NCI-H510A (cell line): ENCODE measurements at places on chromosomes 2 and 18.

DNA sequence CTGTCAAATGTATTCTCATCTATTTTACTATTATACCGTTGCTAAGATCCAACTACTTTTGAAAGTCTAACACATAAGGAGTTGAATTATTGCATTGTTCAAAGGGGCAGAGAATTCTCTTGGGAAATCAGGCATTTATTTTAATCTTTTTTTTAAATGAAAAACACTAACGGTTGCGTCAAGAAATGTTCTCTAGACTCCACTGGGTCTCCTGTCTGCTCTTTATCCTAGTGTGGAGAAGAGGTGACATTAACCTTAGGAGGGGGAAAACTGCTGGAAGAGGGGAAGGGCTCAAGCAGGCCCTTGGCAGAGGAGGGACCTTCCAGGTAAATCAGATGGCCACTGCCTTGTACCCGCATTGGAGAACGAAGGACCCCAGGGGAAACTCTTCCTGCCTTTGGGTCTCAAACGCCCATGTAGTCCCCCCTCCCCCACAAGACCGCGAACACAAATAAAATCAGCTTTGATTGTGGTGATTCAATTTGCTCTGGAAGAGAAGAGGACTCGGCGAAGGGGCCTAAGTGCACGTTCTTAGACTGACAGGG, 1.1 kb upstream of the APCDD1 start:
- no peak for DNase-seq

DNA sequence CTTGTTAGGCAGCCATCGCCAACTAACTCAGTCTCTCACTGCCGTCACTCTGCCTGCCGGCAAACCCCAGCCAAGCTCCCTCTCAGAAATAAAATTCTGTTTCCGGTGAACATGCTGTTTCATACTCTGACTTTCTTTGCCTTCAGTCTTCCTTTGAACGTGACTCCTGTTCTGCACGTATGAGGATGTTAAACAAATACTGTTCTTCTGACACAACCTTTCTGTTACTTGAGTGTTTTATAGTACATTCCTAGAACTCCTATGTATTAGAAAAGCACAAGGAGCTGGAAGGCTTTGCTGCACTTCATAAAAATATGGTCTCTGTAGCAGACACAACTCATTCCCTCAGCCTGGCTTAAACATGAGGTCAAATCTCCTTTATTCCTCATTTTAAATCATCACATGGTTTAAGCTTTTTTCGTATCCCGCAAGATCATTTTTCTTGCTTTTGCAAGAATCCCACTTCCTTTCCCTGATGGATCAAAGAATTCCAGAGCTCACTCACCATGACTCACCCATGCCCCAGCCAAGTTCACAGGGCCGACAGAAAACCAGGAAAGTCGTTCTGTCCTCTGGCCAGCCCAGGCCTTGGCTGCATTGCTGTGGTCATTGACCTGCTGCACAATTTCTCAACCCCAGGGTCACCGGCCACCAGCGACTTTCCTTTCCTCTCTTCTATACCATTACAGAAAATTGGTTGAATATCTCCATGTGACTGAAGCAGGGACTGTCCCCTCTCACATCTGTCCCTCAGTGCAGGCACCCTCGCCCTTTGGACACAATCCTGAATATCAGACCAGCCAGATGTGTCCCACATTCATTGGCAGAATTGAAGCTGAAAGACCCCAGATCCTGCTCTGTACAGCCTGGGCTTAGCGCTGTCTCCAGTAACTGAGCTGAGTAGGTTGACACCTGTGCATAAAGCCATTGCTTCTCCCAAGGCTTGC, 183.1 kb upstream of the ARL4C start:
- no peak for DNase-seq

DNA sequence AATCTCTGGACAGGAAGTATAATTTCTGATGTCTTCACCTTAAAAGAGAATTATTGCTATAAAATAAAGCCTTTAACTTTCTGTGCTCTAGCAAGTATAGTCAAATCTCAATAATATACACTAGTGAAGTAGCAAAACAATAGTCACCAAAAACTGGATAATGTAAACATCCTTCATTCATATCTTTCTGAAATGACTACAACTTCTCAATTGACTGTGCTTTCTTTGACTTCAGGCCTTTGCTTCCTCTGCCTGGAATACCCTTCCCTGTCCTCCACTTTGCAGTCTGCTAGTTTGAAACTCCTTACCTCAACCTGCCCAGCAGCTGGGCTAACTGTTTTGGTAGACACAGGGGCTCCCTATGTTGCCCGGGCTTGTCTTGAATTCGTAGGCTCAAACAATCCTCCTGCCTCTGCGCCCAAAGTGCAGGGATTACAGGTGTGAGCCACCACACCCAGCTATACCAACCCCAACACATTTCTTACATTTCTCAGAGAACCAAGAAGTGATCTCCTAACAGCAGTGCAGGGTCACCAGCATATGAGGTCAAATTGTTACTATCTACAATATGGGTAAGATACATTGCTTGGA, 6.6 kb upstream of the PCBP1 start:
- DNase-seq = no peak

GRCh38 chr2:152762202-152762601, 43.8 kb downstream of the ARL6IP6 start:
- no peak for DNase-seq

- peak; percentile 14 for DNase-seq
These were observed 5.6 kb downstream of the DSC1 start for GRCh38 chr18:31156821-31157763.

GRCh38 chr2:74532222-74532621, 2.5 kb downstream of the HTRA2 start:
- no peak for DNase-seq
